RWPE1 (cell line): ENCODE measurements at places on chromosomes 7 and 10.

DNA sequence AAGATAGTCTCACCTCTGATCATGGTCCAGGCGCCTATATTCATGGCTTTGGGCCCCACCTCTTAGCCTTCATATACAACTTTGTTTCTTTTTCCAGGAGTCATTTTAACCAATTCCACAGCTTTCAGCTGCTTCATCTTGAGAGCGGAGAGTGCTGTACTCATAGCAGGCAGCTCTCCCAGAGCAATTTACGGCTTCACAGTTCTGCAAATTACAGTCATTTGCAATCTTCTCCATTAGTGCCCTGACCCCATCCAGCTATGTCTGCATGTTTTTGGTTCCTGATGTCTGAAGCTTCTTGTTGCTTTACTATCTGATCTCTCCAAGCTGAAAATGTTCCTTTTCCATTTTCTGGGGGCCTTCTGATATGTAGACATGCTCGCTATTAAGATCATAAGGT is 18.0 kb upstream of the MEST start:
- no peak for DNase-seq

DNA sequence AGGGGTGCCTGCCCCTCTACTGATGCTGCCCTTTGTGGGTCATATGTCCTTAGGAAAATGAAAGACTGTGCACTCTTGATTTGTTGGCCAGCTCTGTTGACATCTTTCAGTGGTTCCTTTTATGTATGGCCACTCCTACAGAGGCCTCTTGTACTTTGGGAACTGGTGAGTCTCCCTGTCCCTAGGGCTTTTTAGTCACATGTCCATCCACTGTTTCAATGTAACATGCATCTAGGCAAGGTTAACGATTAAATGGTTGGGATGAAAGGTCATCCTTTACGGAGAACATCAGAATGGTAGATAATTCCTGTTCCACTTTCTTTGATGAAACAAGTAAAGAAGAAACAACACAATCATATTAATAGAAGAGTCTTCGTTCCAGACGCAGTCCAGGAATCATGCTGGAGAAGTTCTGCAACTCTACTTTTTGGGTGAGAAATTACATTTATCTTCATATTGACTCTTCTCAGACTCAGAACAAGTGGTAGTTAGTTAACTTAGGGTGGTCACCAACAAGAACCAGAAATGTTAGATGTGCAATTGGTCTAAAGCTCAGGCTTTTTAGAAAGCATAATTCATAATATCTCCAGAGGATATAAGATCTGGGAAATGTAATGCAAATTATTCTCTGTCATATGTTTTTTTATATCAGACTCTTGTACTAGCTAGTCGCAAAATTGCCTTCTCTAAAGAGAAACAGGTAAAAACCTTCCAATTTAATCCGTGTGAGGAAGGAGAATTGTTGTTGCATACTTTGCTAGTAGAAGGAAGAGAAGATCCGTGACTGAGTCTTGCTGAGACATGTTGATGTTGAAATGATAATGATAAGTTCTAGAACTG is at the start of gene ABCC2:
Gene ABCC2, plus strand, starts transcription at position 194 of the 840 bp plus-strand sequence. Its CDS starts 205 bp downstream, at position 399.
- no peak for DNase-seq

DNA sequence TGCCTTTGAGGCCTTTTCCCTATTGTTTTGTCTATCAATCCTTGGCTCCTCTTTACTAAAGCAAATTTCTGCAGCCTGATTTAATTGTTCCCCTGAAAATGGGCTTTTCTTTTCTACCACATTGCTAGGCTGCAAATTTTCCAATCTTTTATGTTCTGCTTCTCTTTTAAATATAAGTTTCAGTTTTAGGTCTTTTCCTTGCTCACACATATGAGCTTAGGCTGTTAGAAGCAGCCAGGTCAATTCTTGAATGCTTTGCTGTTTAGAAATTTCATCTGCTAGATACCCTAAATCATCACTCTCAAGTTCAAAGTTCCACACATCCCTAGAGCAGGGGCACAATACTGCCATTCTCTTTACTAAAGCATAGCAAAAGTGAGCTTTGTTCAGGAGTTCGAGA is 159.6 kb downstream of the ARL4A start:
- DNase-seq: no peak

- DNase-seq: no peak
These were observed 7.8 kb downstream of the ADAM12 start for GRCh38 chr10:126380352-126381076.

GRCh38 chr10:112278871-112279270 is 4.3 kb upstream of the TECTB start:
- DNase-seq: no peak

GRCh38 chr7:140621401-140622021 is 19.1 kb downstream of the DENND2A start:
- DNase-seq: no peak

- no peak for DNase-seq
These were observed 38.3 kb downstream of the MICU1 start for GRCh38 chr10:72587568-72587967.

- DNase-seq: no peak
These were observed 146.9 kb downstream of the EVX1 start for GRCh38 chr7:27389496-27389895.

GRCh38 chr10:125344573-125345171 is 184.3 kb upstream of the CTBP2 start:
- no peak for DNase-seq

- no peak for DNase-seq
These were observed 17.8 kb downstream of the SGMS1 start for GRCh38 chr10:50605951-50606270.

- DNase-seq: no peak
These were observed 198.8 kb downstream of the TNS3 start for GRCh38 chr7:47383072-47383471.

- peak; percentile 49 for DNase-seq
These were observed 882 bp downstream of the DLX6 start for GRCh38 chr7:97006055-97006815.

GRCh38 chr7:121307021-121307574 is 21.7 kb upstream of the WNT16 start:
- no peak for DNase-seq

DNA sequence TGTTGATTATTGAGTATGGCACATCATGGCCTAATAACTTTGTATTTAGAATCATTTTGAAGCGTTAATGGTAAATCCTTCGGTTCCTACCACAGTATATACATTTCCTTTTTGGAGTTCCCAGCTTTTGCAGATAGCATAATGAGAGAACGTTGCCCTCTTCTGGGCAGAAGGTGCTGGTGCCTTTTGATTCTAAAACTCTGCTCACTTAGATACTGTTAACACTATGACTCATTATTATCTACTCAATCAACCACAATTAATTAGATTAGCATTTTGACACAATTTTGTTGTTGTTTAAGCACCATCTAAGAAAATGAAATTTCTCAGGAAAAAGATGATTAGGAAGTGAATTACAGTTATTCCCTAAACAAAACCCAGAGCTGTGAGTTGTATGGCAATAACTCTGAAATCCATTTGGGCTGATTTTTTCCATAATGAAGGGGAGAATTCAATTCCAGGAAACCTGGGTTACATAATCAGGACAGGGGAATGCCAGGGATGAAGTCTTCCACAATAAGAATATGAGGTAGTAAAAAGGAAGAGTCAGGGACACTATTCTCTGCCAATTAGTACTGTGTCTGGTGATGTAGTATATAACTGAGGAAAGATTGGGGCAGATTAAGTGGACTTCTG is 11.5 kb upstream of the DLD start:
- DNase-seq: peak; percentile 63

DNA sequence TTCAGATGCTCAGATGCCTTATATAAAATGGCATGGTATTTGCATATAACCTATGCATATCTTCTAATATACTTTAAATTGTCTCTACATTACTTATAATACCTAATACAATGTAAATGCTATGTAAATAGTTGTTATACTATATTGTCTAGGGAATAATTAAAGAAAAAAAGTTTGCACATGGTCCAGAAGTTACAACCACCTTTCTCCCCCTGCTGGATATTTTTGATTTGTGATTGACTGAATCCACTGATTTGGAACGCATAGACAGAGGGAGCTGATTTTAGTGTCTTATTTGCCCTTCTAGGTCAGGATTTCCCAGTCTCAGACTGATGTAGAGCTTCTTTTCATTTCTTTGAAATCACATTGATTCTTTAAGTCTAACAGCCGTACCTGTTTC is 31.8 kb downstream of the MDFIC start:
- DNase-seq: no peak

- DNase-seq: no peak
These were observed 22.5 kb downstream of the CAV1 start for GRCh38 chr7:116547347-116547746.

GRCh38 chr10:43863270-43863669 is 214.6 kb upstream of the ZNF32 start:
- no peak for DNase-seq

- DNase-seq: no peak
These were observed 42.0 kb downstream of the LYZL2 start for GRCh38 chr10:30587522-30588031.

DNA sequence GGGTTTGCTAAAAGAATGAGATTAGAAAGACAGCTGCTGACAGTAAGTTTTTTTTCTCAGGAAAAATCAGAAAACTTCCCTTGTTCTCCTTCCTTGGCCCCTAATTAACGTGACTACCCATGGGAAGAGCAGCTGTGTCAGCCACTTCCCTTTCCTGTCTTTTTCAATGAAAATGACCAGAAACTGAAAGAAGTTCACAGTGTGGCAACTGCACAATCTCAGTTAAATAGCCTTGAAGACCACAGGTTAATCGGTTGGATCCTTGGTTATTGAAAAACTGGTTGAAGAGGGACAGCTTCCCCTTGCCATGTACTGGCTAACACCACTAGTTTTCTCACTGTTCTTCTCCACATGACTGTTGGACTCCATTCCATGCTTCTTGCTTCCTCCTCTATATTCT is 148.8 kb upstream of the AGR3 start:
- no peak for DNase-seq

- peak; percentile 87 for DNase-seq
These were observed 15.9 kb upstream of the SLC25A16 start for GRCh38 chr10:68543004-68543918.

DNA sequence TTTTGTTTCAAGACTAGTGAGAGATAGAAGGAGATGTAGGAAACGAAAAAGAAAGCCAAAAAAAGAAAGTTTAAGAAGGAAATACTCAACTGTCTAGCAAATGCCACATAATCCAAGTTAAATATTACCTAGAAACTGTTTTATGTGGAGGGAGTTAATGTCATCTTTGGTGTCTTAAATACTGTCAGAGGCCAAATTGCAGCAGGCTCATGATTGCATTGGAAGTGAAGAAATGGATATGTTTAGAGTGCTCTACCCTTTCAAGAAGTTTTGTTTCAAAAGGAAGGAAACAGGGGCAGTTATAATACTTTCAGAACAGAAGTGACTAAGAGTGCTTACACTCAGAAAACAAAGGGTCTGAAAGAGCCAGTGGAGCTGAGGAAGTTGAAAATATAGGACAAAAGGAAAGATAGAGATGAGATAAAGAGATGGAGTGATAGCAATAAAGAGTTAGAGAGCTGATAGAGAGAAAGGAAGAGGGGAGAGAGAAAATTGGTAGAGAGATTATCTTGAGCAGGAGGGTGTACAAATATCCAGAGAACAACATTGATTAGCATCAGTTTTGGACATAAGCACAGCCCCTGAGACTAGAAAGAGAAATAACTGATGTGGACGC is 28.0 kb upstream of the GNAI1 start:
- no peak for DNase-seq

- DNase-seq: no peak
These were observed 135.3 kb downstream of the PTPN20 start for GRCh38 chr10:47046321-47047126.

DNA sequence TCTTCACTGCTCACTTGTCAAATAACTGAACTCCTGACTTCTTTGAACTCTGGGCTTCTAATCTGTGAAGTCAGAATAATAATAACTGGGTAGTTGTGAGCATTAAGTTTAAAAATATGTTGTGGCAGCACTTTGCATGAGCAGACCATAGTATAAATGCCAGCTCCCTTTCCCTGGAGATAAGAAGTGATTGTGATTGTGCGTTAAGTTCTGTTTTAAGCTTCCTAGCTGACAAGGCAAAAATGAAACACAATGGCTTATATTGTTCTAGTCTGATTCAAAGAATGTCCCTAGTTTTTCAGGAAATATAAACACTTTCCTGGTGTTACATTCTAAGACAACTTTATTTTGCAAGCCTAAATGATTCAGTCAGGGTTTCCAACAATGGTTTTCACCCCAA is 61.8 kb downstream of the PTPRE start:
- DNase-seq: no peak

DNA sequence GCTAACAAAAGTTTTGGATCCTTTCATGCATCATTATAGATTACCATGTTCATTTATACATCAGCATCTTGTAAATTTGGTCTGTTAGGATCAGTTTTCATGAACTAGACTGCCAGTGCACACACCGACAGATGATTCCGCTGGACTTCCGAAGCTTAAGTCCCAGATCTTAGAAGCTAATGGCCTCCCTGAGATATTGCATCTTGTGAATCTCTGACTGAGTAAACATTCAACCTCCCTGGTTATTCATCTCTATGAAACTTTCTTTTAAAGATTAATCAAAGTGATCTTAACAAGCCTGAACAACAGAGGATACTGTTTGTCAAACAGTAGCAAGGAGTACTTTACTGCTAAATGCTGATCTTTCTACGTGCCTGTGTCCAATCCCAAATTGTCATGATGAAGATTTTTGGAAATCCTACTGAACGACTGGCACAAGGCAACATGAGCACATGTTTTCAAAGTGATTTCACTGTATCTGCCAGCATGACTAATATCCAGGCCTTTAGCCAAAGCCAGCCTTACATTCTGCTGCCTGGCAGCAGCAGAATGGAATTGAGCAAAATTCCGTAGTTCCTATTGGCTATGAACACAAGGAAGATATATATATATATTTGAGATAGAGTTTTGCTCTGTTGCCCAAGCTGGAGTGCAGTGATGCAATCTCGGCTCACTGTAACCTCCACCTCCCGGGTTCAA is 91.3 kb upstream of the ANK3 start:
- DNase-seq: peak; percentile 70

DNA sequence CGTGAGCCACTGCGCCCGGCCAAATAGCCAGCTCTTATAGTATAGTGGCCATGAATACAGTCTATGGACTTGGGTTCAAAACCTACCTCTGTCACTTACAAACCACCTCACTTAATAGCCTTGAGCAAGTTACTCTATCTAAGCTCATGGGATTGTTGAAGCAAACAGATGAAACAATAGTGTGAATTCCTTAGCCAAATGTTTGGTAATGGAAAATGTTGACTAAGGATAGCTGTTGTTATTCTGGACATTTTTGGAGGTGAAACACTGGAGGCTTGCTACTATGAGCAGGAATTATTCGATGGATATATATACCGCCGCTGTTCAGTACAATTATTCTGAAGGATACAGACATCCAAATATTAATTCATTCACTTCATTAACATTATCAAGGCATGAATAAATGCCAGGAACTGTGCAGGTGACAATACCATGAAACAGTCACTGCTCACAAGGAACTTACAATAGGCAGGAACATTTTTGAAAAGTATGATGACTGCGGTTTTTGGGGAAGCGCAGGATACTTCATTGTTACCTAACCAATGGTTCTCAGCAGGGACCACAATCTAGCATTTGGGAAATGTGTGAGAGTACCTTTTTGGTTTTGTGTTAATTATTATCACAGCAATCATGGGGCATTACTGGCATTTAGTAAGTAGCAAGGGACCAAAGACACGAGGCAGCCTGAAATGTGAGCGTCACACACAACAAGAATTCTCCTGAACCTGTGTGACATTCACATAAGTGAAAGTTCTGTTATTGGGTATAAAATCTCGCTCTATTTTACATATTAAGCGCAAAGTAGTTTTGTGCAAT is 55.7 kb downstream of the CUBN start:
- DNase-seq: no peak

- no peak for DNase-seq
These were observed 61.4 kb downstream of the BBS9 start for GRCh38 chr7:33190688-33191304.
